ENCODE measurements at places on chromosomes 16 and 17.
A peak's percentile ranks its signal among the peaks of the same experiment; 100 is the strongest.

- DNase-seq, result no peak
Measured at GRCh38 chr17:59565959-59566324, 532 bp downstream of the DHX40 start.

DNA sequence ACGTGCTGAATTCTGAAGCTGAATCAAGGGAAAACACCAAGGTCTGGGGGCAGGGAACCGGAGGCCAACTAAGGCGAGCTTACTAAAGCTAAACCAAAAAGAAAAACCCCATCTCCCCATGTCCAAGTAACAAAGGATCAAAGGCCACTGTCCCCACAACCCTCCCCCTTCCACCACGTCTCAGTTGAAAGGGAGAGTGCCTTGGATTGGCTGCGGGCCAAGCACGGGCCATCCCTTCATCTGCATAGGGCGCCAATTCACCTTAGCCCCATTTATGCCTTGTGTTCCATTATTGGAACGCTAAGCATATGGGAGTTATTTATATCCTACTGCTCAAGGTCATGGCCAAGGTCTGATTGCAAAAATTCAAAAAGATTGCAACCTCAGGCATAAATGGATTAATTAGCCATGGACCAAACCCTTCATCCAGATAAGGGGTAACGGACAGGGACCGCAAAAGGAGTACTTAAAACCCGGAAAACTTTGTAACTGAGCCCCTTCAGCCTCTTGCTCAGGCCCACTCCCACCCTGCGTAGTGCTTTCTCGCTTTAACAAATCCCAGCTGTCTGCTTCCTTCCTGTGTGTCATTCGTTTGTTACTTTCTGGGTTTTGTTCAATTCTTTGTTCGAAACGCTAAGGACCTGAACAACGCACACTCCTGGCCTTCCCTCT lies 740 bp upstream of the ATP6V0D1 start:
- no peak for DNase-seq

DNA sequence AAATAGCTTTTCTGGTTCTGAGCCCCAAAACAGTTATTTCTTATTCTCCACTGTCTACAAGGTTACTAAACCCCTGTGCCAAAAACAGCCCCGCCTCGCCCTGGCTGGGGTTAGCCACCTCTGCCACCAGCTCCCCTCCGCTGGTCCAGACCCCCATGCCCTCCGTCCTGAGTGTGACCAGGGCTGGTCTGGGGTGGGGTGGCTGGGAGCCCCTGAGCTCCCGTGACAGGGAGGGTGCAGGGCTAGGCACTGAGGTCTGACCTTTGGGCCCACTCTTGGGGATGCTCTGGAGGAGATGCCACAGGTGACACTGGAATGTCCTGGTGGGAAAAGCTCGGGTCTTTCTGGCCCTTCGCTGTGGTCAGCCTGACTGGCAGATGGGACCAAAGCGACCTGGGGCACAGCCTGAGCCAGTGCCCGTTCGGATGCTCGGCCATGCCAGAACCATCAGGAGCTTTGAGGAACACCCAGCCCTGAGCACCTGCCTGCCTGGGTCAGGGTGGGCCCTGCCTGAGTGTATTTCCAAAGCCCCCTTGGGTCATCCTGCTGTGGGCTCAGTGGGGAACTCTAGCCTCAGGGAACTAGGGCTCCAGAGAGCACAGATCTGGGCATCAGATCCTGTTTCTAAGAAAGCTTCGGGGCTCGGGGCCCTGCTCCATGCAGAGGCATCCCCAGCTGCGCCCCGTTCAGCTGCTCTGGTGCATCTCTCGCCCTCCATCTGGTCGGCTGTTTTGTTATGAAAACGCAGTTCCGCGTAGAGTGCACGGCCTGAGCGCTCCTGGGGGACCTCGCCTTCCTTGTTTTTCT lies 72.1 kb upstream of the GNG13 start:
- DNase-seq, result no peak

- DNase-seq, result no peak
Measured at GRCh38 chr16:17343028-17343427, 127.7 kb downstream of the XYLT1 start.

DNA sequence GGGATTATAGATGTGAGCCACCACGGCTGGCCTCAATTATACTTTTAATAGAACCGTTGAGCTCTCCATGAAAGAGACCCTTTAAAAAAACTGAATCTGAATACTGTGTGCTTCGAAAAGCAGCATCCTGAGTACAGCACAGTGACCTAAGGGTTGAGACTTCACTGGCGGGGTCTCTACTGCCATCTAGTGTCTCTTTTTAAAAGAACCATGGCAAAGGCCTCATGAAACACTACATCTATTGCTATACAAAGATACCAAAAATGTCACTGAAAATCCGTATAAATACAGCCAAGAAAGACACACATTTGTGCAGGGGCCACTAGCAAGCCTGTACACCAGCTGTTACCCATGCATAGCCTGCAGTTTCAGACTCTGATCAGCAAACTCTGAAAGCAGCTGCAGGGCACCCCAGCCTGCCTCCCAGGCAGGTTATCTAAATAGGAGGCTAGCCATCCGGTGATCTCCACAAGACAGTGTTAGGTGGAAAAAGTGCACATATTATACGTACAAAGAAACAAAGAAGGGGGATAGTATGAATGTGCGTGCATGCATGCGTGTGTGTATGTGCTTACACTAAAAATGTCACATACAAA lies 35.3 kb downstream of the NPLOC4 start:
- DNase-seq, result peak; percentile 67

- DNase-seq, result no peak
Measured at GRCh38 chr17:62566996-62567578, 60.4 kb upstream of the MRC2 start.
